ENCODE measurements at places on chromosomes 3 and 15. TPM values are rescaled to one million over a fixed set of nuclear protein-coding genes. Genes with fewer than 3 reads are reported as not detected.
A peak's percentile ranks its signal among the peaks of the same experiment; 100 is the strongest.

DNA sequence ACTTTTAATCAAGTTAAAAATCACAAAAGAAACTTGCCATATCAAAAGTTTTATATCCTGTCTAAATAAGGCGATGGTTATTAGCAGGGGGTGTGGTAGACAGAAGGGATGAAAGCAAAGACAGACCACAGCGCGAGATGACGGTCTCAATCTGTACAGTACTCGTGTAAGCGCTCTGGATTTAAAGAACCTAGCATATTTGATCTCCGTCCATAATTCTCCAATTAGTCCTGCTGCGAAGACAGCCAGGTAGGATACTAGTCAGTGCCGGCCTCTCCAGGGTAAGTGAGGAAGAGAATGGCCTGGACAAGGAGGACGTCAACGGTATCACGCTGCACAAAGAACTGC, 701 bp downstream of the SGO1 start:
- no peaks in the 10 kb centered on the region for H3K27me3 ChIP-seq
- H3K4me1 ChIP-seq: peaks cover 19% of the 10 kb centered on the region
- peaks cover 20% of the 10 kb centered on the region for H3K36me3 ChIP-seq

DNA sequence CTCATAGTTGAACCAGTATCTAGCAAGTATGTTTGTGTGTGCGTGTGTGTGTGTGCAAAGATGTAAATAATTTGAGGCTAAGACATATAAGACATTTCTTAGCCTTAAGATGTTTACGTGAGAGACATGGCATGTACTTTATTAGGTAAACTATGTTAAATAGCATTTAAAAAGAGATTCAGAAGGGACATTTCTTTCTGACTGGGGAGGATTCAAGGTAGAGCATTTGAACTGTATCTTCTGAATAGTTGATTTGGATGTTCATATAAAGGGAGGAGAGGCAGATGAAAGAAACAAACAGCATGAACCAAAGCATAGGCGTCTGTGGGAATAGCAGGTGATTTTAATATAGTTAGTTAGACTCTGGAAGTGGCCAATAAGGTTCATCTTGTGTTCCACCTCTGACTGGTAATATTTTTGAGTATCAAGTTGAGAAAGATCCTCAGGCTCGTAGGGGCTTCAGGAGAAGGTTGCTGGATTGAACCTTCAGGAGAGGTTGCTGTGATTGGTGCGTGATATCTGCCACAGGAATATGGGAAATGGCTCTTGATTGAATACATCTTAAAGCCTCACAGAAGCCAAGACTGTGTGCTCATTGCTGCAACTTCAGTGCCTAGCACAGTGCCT, 12.6 kb downstream of the NFKBIZ start:
- no peak overlapping the region for H3K27ac ChIP-seq
- H3K27me3 ChIP-seq: no peaks in the 10 kb centered on the region
- no peak for DNase-seq
- H3K4me1 ChIP-seq: peaks cover 14% of the 10 kb centered on the region
- H3K4me3 ChIP-seq: no peak overlapping the region
- H3K36me3 ChIP-seq: peaks cover 53% of the 10 kb centered on the region

- H3K27ac ChIP-seq: peak overlapping the region; percentile 72
- no peak for DNase-seq
- H3K4me1 ChIP-seq: peaks cover 58% of the 10 kb centered on the region
- peak overlapping the region; percentile 31 for H3K4me3 ChIP-seq
- peaks cover 1% of the 10 kb centered on the region for H3K36me3 ChIP-seq
- H3K27me3 ChIP-seq: no peaks in the 10 kb centered on the region
These were observed 93.9 kb downstream of the EOMES start for GRCh38 chr3:27628026-27628750.

DNA sequence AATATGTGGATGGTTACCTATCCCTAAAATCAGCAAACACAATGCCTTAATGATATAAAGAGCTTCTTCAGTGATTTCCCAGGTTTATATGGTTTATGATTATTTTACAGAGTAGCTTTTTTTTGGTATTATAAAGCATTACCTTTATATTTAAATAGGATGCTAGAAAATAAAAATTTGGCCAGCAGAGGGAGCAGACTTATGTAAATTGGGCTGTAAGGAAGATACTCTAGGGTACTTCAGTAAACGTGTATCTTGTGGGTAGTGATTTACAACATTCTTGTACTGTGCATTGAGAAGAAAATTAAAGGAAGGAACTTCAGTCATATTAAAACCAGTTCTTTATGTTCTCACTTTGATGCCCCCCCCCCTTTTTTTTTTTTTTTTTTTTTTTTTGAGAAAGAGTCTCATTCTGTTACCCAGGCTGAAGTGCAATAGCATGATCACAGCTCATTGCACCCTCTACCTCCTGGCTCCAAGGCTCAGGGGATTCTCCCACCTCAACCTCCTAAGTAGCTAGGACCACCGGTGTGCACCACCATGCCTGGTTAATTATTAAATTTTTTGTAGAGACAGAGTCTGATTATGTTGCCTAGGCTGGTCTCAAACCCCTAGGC, 167.9 kb downstream of the BBX start:
- peaks cover 1% of the 10 kb centered on the region for H3K36me3 ChIP-seq
- DNase-seq: peak; percentile 25
- no peak overlapping the region for H3K4me3 ChIP-seq
- H3K27me3 ChIP-seq: no peaks in the 10 kb centered on the region

- H3K4me1 ChIP-seq: peaks cover 37% of the 10 kb centered on the region
- DNase-seq: no peak
- H3K27ac ChIP-seq: no peak overlapping the region
- H3K4me3 ChIP-seq: no peak overlapping the region
- H3K27me3 ChIP-seq: no peaks in the 10 kb centered on the region
These were observed 76.6 kb downstream of the SRGAP3 start for GRCh38 chr3:9172851-9173321.

- DNase-seq: no peak
- no peak overlapping the region for H3K4me3 ChIP-seq
These were observed 159.3 kb upstream of the NR2F2 start for GRCh38 chr15:96170979-96171739.

GRCh38 chr3:105899516-105899915, 30.7 kb upstream of the CBLB start:
- no peak overlapping the region for H3K27ac ChIP-seq
- no peaks in the 10 kb centered on the region for H3K4me1 ChIP-seq
- H3K36me3 ChIP-seq: no peaks in the 10 kb centered on the region
- H3K27me3 ChIP-seq: no peaks in the 10 kb centered on the region
- no peak for DNase-seq
- H3K4me3 ChIP-seq: no peak overlapping the region

The INTS14 gene
- 38.4 TPM for total RNA-seq

DNA sequence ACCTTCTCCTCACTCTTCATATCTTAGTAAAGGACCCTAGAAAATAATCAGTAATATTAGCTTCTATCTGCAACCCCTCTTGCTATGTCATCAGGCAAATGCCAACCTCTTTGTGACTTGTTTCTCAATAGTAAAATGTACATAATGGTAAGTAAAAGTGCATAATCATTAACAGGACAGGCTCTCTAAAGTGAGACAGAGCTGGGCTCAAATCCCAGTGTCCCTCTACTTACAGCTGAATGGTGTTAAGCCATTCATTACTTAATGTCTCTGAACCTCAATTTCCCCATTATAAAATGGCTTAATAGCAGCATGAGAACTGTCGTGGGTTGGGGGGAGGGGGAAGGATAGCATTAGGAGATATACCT, 62.6 kb upstream of the ATP11B start:
- H3K4me3 ChIP-seq: no peak overlapping the region
- no peak overlapping the region for H3K27ac ChIP-seq
- DNase-seq: no peak
- no peaks in the 10 kb centered on the region for H3K36me3 ChIP-seq
- peaks cover 3% of the 10 kb centered on the region for H3K4me1 ChIP-seq

GRCh38 chr15:36392676-36393266, 186.7 kb upstream of the CDIN1 start:
- no peak overlapping the region for H3K4me3 ChIP-seq
- no peak overlapping the region for H3K27ac ChIP-seq
- no peaks in the 10 kb centered on the region for H3K36me3 ChIP-seq
- H3K27me3 ChIP-seq: no peaks in the 10 kb centered on the region
- no peaks in the 10 kb centered on the region for H3K4me1 ChIP-seq

DNA sequence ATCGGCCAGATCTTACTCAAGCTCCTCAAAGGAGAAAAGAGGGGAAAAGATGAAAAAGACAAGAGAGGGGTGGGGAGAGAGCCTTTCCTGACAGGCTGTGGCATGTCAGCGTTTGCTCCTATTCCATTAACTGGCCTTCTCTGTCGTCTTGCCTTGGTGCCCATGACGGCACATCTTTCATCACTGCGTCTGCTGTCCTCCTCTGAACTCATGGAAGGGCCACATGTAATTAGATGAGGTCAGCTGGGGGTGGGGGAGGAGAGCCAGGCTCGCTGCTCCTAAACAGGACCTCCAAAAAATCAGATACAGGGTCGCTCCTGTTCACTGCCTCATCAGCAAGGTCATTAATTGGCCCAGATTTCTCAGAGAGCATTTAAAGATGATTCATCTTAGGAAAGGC, 49.7 kb downstream of the LRTM1 start:
- no peaks in the 10 kb centered on the region for H3K4me1 ChIP-seq
- peaks cover under 1% of the 10 kb centered on the region for H3K27me3 ChIP-seq
- H3K36me3 ChIP-seq: no peaks in the 10 kb centered on the region
- no peak for DNase-seq
- no peak overlapping the region for H3K27ac ChIP-seq
- H3K4me3 ChIP-seq: no peak overlapping the region

The SERPINI1 gene
- 3.1 TPM for total RNA-seq

- H3K36me3 ChIP-seq: no peaks in the 10 kb centered on the region
- H3K27me3 ChIP-seq: peaks cover 25% of the 10 kb centered on the region
- H3K27ac ChIP-seq: no peak overlapping the region
- H3K4me3 ChIP-seq: no peak overlapping the region
- no peaks in the 10 kb centered on the region for H3K4me1 ChIP-seq
- DNase-seq: no peak
These were observed 58.2 kb upstream of the ACAN start for GRCh38 chr15:88745065-88745464.

DNA sequence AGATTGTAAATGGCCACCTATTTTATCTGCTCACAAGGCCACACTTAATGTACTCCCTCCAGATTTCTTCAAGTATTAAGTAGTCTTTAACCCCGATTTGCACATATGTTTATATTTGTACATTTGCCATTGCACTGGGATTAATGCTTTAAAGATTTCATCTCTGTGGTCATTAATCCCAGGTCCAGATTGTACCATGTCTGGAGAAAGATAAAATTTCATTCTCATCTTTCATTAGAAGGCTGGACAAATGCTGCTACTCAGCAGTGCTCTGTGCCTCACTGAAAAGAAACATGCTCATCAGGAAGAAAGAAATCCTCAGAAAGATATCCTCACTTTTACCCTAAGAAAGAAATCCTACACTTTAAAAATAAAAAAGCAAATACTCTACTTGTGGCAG, 62.5 kb upstream of the LRRC3B start:
- H3K27ac ChIP-seq: no peak overlapping the region
- no peak for DNase-seq
- no peak overlapping the region for H3K4me3 ChIP-seq

- no peaks in the 10 kb centered on the region for H3K36me3 ChIP-seq
- no peaks in the 10 kb centered on the region for H3K27me3 ChIP-seq
- H3K4me3 ChIP-seq: no peak overlapping the region
- H3K4me1 ChIP-seq: no peaks in the 10 kb centered on the region
- H3K27ac ChIP-seq: no peak overlapping the region
These were observed 233.2 kb downstream of the ZBBX start for GRCh38 chr3:167146911-167147310.

The NUSAP1 gene
- 336 TPM for total RNA-seq

DNA sequence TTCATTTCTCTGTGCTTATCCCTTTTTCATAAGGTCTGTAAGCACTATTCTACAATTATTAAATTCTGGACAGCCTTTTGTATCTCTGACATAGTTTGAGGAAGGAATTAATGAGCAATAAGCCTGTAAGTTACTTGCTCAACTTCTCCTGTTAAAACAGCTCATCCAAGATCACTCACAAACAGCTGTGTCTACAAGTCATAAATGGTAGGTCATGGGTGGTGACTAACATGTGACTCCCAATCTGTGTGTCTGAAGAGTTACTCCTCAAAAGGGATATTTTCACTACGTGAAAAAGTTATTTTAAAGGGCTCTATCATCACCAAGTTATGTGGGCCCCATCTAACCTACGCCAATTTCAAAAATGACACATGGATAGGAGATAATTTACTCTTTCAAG, 145.2 kb upstream of the CBLB start:
- no peak for DNase-seq
- peaks cover 11% of the 10 kb centered on the region for H3K4me1 ChIP-seq
- H3K36me3 ChIP-seq: peaks cover 4% of the 10 kb centered on the region
- H3K4me3 ChIP-seq: no peak overlapping the region
- H3K27ac ChIP-seq: no peak overlapping the region
- no peaks in the 10 kb centered on the region for H3K27me3 ChIP-seq

The PDZRN3 gene
- total RNA-seq: not detected

The SLC2A2 gene
- total RNA-seq: not detected

The CLDN18 gene
- total RNA-seq: not detected

Measured in activated CD4-positive, alpha-beta T cell treated with anti-CD3 and anti-CD28 coated beads, Interleukin-2, amount 10 ng/mL, durations not matched to agents 7 days and 5 days (primary cell).